ENCODE measurements at places on chromosomes 4 and X. TPM values are rescaled to one million over a fixed set of nuclear protein-coding genes. Genes with fewer than 3 reads are reported as not detected.

Gene DAPP1
- total RNA-seq = 4.9 TPM

Gene HPGDS
- total RNA-seq = 7.5 TPM

Gene MAGEA2
- not detected for total RNA-seq

Gene AMELX
- total RNA-seq = not detected

Gene MAGIX
- total RNA-seq = 4.9 TPM

Gene POF1B
- 6.2 TPM for total RNA-seq

Gene LONRF3
- 15.1 TPM for total RNA-seq

Gene ARAP2
- total RNA-seq = 23.2 TPM

Gene SUPT20HL2
- total RNA-seq = not detected

Gene NLGN4X
- total RNA-seq = 8.6 TPM

Gene GPR173
- total RNA-seq = 2.3 TPM

Gene PALLD
- total RNA-seq = 174 TPM

- H3K27me3 ChIP-seq = no peaks in the 10 kb centered on the region
- no peak overlapping the region for H3K27ac ChIP-seq
- no peak overlapping the region for H3K4me3 ChIP-seq
- H3K4me1 ChIP-seq = no peaks in the 10 kb centered on the region
- DNase-seq = no peak
Measured at GRCh38 chr4:177573507-177573906, 131.3 kb upstream of the AGA start.

- H3K36me3 ChIP-seq = no peaks in the 10 kb centered on the region
- no peaks in the 10 kb centered on the region for H3K27me3 ChIP-seq
- H3K27ac ChIP-seq = no peak overlapping the region
- no peak overlapping the region for H3K4me3 ChIP-seq
Measured at GRCh38 chrX:46957297-46957696, 45.1 kb downstream of the JADE3 start.

DNA sequence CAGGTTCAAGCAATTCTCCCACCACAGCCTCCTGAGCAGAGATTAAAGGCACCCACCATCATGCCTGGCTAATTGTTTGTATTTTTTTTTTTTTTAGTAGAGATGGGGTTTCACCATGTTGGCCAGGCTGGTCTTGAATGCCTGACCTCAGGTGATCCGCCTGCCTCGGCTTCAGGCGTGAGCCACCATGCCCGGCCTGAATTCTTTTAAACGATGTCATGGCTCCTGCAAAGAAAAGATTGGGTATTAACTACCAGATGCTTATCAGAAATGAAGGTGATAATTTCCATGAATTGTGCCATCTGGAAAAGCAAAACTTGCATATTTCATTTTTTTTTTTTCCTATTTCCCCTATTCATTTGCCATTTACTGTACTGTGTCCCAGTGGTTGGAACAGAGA lies 195.7 kb upstream of the IGFBP7 start:
- H3K4me1 ChIP-seq = no peaks in the 10 kb centered on the region
- H3K36me3 ChIP-seq = no peaks in the 10 kb centered on the region
- no peak for DNase-seq
- H3K27ac ChIP-seq = no peak overlapping the region

GRCh38 chr4:148790691-148791090 lies 348.5 kb upstream of the NR3C2 start:
- no peaks in the 10 kb centered on the region for H3K36me3 ChIP-seq
- H3K27me3 ChIP-seq = no peaks in the 10 kb centered on the region

GRCh38 chrX:65522739-65523372 lies 11.7 kb downstream of the LAS1L start:
- no peaks in the 10 kb centered on the region for H3K36me3 ChIP-seq
- no peak overlapping the region for H3K27ac ChIP-seq
- DNase-seq = no peak
- H3K4me3 ChIP-seq = no peak overlapping the region
- H3K4me1 ChIP-seq = no peaks in the 10 kb centered on the region
- no peaks in the 10 kb centered on the region for H3K27me3 ChIP-seq

DNA sequence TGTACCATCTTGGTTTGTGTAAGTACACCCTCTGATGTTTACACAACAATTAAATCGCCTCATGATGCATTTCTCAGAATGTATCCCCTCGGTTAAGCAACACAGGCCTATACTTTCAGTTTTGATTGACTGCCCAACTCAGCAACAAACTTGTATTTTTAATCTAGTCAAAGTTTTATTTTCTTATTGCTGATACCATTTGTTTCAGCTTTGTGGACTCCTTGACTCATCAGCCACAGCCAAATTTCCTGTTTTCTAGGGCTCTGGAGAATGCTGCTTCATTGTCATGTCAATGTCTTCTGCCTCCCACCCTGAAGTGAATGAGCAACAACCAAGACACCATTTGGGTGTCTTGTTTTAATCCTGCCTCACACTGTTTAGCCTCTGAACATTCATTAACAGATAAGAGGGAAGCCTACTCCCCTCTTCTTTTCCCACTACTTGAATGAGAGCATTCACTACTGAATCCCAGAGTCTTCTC lies 14.0 kb downstream of the BBS12 start:
- H3K27me3 ChIP-seq = no peaks in the 10 kb centered on the region
- no peaks in the 10 kb centered on the region for H3K4me1 ChIP-seq
- DNase-seq = no peak
- no peaks in the 10 kb centered on the region for H3K36me3 ChIP-seq

DNA sequence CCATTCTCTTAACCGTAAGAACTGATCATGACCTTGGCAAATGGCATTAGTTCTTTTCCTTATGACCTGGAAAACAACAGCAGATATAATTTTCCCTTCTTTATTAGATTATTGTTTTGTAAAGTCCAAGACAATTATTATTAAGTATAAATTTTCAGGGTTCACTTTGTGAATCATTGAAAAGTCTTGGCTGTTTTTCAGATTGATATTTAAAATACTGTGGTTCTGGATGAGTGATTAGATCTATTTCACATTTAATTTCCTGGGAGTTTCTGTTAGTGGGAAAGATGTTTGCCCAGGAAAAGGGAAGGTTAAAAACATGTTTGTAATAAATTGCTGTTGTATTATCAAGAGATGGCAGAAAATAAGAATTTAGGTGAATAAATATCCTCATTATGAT lies 194.9 kb downstream of the TLL1 start:
- H3K27ac ChIP-seq = no peak overlapping the region
- H3K36me3 ChIP-seq = no peaks in the 10 kb centered on the region

- H3K27ac ChIP-seq = no peak overlapping the region
- DNase-seq = no peak
- no peaks in the 10 kb centered on the region for H3K4me1 ChIP-seq
- H3K36me3 ChIP-seq = no peaks in the 10 kb centered on the region
- no peak overlapping the region for H3K4me3 ChIP-seq
Measured at GRCh38 chrX:37958525-37959211, 47.7 kb upstream of the SYTL5 start.

DNA sequence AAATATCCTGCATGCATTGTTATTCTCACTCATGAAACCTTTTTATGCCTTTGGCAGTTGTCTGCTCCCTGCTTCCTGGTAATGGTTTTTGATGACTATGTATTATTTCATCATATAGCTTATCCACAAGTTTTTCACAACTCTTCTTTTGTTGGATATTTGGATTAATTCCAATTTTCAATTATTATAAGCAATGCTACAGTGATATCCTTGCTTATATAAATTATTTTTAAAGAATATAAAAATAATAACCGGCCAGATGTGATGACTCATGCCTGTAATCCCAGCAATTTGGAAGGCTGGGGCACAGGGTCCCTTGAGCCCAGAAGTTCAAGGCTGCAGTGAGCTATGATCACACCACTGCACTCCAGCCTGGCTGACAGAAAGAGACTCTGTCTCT lies 47.0 kb downstream of the ASIC5 start:
- no peaks in the 10 kb centered on the region for H3K4me1 ChIP-seq
- no peak overlapping the region for H3K4me3 ChIP-seq
- no peak for DNase-seq
- no peak overlapping the region for H3K27ac ChIP-seq
- H3K36me3 ChIP-seq = no peaks in the 10 kb centered on the region
- no peaks in the 10 kb centered on the region for H3K27me3 ChIP-seq

- peaks cover 26% of the 10 kb centered on the region for H3K27me3 ChIP-seq
- H3K36me3 ChIP-seq = no peaks in the 10 kb centered on the region
- no peaks in the 10 kb centered on the region for H3K4me1 ChIP-seq
- H3K4me3 ChIP-seq = no peak overlapping the region
Measured at GRCh38 chrX:64229154-64229553, 1.3 kb downstream of the ASB12 start.

- no peak overlapping the region for H3K4me3 ChIP-seq
- no peak for DNase-seq
- H3K27me3 ChIP-seq = no peaks in the 10 kb centered on the region
- H3K4me1 ChIP-seq = no peaks in the 10 kb centered on the region
- no peaks in the 10 kb centered on the region for H3K36me3 ChIP-seq
Measured at GRCh38 chr4:21900211-21900610, 48.4 kb downstream of the KCNIP4 start.

DNA sequence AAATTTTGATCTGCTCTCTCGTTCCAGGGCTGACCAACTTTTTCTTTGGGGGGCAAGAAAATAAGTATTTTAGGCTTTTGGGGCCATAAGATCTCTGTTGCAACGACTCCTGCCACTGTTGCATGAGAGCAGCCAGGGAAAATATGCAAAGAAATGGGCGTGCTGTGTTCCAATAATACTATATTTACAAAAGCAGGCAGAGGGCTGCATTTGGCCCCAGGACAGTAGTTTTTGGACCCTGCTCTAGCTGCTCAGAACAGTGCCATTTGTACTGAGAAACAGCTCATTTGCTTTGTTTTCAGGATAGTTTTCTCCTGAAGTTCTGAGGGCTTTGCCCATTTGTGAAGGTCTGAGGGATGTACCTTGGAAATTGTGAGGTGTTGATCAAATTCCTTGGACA lies 135.1 kb upstream of the MBNL3 start:
- no peaks in the 10 kb centered on the region for H3K36me3 ChIP-seq
- no peak overlapping the region for H3K27ac ChIP-seq
- no peak for DNase-seq
- peaks cover 57% of the 10 kb centered on the region for H3K27me3 ChIP-seq
- no peak overlapping the region for H3K4me3 ChIP-seq

DNA sequence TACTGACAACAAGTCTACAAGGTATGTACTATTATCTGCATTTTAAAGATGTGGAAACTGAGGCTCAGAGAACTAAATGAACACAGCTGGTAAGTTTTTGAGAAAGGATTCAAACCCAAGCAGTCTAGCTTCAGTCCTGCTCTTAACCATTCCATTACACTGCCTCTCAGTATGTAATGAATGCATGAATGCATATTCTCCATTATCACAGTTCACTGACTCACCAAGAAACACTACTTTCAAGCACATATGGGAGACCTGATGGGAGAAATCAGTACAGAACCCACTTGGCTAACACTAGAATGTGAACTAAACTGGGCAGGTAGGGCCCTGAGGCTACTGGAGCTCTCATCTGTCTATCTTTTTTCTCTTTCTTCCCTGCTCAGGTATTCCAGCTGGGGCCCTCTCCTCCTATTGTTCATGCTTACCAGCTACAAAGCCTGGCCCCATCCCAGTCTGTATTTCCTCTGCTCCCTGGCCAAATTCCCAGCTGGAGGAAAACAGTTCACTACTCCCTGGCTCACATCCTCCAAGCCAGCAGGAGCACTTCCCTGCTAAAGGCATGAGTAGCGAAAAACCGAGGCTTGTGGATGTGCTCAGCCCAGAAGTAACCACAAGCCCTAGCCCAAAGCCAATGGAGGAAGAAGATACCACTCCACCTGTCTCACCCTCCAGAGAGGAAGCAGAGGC lies 178.2 kb upstream of the ARHGEF9 start:
- DNase-seq = no peak
- H3K4me1 ChIP-seq = no peaks in the 10 kb centered on the region
- no peak overlapping the region for H3K4me3 ChIP-seq
- H3K27me3 ChIP-seq = peaks cover 21% of the 10 kb centered on the region

DNA sequence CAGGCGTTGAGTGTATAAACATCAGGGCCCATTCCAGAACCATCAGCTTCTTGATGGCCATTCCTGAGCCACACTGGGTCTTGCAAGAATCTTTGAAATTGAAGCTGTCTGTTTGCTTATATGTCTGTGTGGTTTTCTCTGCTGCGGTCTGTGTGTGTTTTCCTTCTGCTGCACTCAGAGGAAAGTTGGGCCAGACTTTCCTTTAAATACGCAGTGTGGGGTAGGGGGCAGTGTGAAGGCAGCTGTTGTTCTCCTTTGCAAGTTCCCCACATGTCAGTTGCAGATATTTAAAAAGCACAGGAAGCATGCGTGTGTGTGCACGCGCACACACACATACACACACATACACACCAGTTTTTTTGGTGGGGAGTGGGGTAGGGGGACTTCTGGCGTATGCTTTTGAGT lies 32.1 kb downstream of the CCKAR start:
- no peak overlapping the region for H3K27ac ChIP-seq
- H3K27me3 ChIP-seq = no peaks in the 10 kb centered on the region
- no peaks in the 10 kb centered on the region for H3K4me1 ChIP-seq
- H3K36me3 ChIP-seq = no peaks in the 10 kb centered on the region
- DNase-seq = no peak

DNA sequence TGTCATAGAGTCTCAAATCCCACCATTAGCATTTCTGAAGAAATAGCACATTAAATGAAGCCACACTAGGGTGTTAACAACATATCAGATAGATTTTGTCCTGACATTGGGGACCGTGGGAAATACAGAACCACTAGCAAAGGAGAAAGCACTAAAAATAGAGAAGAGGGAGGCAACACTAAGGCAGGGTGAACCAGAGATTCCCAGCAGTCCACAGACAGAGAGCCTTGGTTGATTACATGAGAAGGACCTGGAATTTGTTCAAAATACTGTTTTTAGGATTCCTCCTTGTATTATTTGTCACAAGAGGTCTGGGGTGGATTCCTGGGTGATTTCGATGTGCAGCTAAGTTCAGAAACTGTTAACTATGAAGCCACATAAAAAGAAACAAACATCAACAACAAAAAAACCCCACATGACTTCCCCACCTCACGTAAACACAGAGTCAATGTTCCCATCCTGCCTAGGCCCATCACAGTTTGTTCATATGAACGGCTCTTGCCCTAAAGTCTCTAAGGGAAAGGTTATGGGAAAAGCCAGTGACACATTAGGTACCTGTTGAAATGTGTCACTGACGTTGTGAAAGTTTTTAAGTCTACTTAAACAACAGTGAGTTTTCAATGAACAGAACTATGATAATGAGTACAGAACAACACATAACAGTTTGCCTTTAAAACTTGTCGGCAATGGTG lies 23.6 kb upstream of the GRSF1 start:
- no peak overlapping the region for H3K27ac ChIP-seq
- no peaks in the 10 kb centered on the region for H3K36me3 ChIP-seq
- no peaks in the 10 kb centered on the region for H3K4me1 ChIP-seq
- DNase-seq = no peak

- no peak overlapping the region for H3K27ac ChIP-seq
- H3K36me3 ChIP-seq = no peaks in the 10 kb centered on the region
- no peak overlapping the region for H3K4me3 ChIP-seq
- DNase-seq = no peak
Measured at GRCh38 chrX:86829786-86830185, 681.5 kb downstream of the DACH2 start.

DNA sequence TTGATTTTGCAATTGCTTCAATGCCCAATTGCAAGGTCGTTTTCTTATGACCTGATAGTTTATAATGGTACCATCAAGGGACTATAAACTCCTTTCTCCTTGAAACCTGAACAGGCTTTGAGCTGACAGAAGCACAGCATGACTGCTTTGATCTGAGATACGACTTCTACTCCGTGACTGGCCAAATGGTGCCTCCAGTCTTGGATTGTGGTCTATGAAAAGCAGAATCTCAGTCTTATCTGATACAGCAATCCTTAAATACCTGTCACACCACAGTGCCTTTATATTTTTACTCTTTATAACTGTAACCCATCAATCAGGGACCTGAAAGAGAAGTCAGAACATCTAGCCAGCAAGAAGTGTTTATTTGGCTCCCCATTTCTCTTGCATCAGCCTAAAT lies 93.1 kb downstream of the DOCK11 start:
- peaks cover 8% of the 10 kb centered on the region for H3K27me3 ChIP-seq
- no peak overlapping the region for H3K27ac ChIP-seq
- no peaks in the 10 kb centered on the region for H3K4me1 ChIP-seq
- DNase-seq = no peak
